ENCODE measurements at places on chromosomes 12 and 14.

DNA sequence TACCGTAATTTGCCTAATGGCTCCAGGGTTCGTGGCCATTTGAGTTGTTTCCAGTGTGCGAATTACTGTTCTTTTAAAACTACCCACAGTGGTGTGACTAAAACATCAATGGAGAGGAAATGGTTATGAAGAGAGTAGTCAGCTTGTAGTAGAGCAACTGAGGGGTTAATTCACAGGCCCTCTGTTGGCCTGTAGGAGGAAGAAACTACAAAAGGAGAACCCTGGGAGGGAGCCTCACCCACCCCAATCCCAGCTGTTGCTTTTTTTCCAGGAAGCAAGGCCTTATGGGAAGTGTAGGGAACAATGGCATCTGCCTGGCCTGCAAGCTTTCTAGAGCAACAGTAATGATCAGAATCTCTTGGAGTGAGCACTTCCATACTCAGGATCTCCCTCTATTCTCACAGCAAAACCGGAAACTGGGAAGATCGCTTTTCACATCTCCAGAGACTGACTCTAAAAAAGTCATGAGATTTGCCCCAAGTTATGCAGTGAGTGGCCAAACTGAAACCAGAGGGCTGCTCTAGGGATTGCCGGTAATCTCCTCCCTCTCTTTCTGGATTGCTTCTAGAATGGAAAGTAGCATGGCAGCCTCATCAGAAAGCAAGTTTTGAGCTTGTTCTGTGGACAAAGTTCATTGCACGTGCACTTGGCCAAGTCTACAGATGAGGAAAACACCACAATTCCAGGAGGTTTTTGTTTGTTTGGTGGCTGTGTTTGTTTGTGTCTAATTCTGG is 125.3 kb upstream of the PWP1 start:
- no peak for DNase-seq

- DNase-seq: no peak
Measured at GRCh38 chr14:104328607-104329006, 190.2 kb downstream of the KIF26A start.

DNA sequence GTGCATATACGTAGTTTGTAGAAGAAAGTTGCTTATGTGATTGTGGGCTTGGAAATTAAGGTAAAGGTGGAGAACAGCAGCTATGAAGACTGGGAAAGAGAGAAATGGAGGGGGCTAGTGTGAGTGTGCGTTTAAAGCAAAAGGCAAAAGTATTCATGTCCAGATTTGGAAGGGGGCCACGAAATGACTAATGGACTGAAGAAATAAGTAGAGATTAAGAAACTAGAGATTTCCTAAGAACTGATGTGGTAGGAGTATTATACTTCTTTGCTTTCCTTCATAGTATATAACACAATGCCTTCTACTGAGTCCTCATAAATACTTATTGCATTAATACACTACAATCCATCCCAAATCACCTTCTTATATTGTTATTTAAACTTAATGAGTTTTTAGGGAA is 298.6 kb upstream of the NOVA1 start:
- DNase-seq: no peak

- no peak for DNase-seq
Measured at GRCh38 chr12:117738233-117738632, 230.6 kb downstream of the KSR2 start.

DNA sequence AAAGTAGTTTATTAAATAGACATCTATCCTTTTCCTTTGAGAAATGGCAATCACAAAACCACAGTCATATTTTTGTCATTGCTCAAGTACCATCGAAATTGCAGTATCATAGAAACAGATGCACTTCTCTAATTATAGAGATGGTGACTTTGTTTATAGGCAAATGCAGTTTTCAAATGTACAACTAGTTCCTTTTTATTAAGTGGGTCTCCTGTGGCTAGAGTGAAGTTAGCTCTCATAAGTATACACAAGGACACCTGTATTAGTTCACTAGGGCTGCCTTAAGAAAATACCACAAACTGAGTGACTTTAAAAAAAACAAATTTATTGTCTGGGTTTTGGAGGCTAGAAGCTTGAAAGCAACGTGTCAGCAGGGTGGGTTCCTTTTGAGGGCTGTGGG is 62.8 kb downstream of the OTOGL start:
- DNase-seq: no peak

GRCh38 chr14:94382716-94383596 is 5.4 kb downstream of the SERPINA1 start:
- no peak for DNase-seq

DNA sequence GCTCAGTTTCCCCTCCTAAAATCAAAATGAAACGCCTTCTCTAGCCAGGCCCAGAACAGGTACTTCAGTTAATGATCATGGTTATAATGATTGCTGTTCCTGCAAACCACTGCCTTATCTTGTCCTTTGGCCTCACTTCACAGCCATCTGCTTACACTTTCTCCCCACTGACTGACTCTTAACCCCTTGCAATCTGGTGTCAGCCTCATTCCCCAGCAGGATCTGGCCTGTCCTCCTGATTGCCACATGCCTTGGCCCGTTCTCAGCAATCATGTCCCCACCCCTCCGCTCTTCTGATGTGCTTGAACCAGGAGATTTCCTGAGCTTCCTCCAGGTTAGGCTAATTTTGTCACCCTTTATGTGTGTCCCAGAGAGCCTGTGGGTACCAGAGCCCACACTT is 64.5 kb downstream of the KCNA1 start:
- DNase-seq: no peak

- peak; percentile 17 for DNase-seq
Measured at GRCh38 chr12:122449317-122449716, 26.8 kb upstream of the CLIP1 start.

GRCh38 chr14:92880851-92881250 is 42.1 kb upstream of the CHGA start:
- DNase-seq: no peak

- peak; percentile 33 for DNase-seq
Measured at GRCh38 chr12:121637231-121637914, 11.0 kb downstream of the ORAI1 start.

GRCh38 chr14:80664576-80664975 is 277.0 kb downstream of the CEP128 start:
- no peak for DNase-seq
